ENCODE measurements at places on chromosomes 11 and 22.

GRCh38 chr11:3094223-3094824 lies 37.1 kb upstream of the CARS1 start:
- DNase-seq, result no peak

GRCh38 chr11:3614742-3615171 lies 27.0 kb downstream of the ART5 start:
- DNase-seq, result no peak

DNA sequence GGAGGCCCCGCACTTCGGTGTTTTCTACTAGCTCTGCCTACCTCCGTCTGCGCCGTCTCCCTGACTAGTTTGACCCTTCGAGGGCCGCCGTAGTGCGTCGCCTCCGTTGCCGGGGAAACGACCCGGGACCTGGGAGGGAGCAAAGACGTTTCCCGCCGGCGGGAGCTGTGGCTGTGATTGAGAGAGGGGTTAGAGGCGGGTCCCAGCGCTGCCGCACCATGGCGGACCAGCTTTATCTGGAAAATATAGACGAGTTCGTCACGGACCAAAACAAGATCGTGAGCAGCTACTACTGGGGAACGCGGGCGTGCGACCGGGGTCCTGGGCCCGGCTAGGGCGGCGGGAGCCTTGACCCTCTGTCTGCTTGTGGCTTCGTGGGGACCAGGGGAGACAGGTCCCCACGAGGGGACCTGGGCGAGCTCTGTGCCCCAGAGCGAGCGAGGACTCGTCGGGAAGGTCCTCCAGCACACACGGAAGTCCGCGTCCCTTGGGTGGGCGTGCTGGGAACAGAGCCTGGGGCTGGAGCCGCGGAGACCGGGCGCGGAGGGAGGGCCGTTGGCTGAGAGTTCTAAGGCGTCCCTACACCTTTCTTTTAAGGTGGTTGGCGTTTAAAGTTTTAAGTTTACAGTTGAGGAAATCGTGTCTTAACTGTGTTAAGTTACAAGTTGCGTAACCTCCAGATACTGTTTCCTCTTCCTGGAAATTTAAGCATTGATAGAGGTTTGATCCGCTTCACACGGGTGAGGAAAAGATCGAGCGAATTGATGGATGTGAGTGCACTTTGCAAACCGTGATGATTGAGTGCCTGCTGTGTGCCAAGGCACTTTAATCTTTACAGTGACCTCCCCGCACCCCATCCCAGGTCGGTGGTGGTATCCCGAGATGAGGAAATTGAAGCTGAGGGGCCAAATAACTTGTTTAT lies at the start of gene POLD3:
Gene POLD3 (plus strand): TSS at position 142 of the 922 bp plus-strand sequence. CDS start 77 bp downstream, at position 219.
- peak; percentile 93 for DNase-seq

- no peak for DNase-seq
Measured at GRCh38 chr22:46087816-46088277, 62.5 kb upstream of the PPARA start.

DNA sequence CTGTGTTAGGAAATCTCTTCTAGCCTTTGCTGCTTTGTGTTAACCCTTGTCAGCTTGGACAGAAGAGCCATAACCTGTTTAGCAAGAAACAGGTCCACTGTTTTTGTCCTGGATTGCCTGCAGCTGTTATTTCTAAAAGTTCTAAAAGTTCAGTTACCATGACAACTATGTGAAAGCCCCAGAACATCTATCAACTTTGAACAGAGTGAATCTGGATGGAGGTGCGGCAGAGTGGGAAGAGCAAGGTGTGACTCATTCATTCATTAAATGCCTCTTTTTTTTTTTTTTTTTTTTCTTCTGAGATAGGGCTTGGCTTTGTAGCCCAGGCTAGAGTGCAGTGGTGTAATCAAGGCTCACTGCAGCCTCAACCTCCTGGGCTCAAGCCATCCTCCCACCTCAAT lies 50.5 kb downstream of the RBX1 start:
- no peak for DNase-seq

GRCh38 chr11:16289541-16289940 lies 66.8 kb downstream of the SOX6 start:
- DNase-seq, result no peak

DNA sequence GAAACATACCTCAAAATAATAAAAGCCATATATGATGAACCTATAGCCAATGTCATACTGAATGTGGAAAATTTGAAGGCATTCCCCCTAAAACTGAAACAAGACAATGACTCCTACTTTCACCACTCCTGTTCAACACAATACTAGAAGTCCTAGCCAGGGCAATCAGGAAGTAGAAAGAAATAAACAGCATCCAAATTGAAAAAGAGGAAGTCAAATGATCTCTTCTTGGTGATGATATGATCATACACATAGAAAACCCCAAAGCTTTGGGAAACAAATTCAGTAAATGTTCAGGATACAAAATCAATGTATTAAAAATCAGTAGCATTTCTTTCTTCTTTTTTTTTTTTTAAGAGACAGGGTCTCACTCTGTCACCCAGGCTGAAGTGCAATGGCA lies 109.9 kb downstream of the DLG2 start:
- no peak for DNase-seq

DNA sequence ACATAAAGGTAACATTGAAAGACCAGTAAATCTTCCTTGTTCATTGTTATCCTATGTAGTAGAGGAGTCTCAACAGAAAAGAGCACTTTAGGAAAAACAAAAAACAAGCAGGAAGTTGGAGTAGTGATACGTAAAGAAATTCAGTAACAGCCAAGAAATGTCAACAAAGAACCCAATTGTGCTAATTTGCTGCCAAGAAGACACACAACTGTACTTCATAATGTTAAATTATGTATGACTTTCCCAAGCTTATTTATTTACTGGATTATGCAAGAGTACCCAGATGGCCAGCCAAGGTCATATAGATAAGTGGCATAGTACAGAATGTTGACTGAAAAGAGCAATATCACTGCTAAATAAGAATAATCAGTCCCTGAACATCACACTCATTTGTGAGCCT lies 264.7 kb upstream of the CCDC179 start:
- DNase-seq, result no peak

GRCh38 chr22:47029244-47030074 lies 267.0 kb downstream of the TBC1D22A start:
- DNase-seq, result no peak

DNA sequence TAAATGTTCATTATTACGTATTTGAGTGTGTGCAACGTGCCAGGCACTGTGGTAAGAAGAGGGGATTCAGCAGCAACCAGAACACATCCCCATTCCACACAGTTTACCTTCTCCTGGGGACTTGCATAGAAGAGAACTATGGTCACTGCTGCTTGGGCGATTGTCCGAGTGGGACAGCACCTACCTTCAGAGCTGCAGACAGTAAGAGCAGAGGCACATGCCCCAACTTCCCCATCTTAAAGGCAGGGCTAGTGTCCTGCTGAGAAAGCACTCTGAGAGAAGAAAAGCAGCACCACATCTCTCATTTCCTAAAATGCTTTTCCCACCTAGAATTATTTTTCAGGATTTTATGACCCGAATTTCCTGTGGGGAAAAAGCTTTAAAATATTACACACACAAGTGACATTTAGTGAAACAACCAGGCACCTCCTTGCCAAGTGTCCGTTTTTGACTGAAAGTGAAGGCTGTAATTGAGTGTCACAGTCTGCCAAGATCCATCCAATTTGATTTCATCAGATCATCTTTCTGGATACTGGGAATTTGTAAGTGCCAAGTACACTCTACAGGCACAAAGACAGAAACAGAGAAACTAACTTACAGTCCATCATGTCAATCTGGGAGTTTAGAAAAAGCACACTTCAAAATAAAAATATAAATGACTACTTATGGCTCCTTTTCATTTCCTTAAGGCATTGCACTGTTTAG lies 24.6 kb downstream of the TRAF6 start:
- no peak for DNase-seq

GRCh38 chr11:109791337-109791736 lies 301.9 kb upstream of the ZC3H12C start:
- no peak for DNase-seq

- DNase-seq, result no peak
Measured at GRCh38 chr11:118442908-118443589, 6.8 kb downstream of the KMT2A start.

- no peak for DNase-seq
Measured at GRCh38 chr11:1782031-1782590, 18.4 kb upstream of the CTSD start.

- DNase-seq, result no peak
Measured at GRCh38 chr11:2737866-2738265, 38.1 kb upstream of the KCNQ1OT1 start.

GRCh38 chr22:48797731-48798130 lies 1029.9 kb downstream of the BRD1 start:
- DNase-seq, result no peak

- no peak for DNase-seq
Measured at GRCh38 chr11:1669546-1670218, 27.3 kb upstream of the KRTAP5-6 start.

- no peak for DNase-seq
Measured at GRCh38 chr11:45145379-45146071, 914 bp upstream of the PRDM11 start.

- DNase-seq, result no peak
Measured at GRCh38 chr11:32121012-32121411, 30.1 kb downstream of the RCN1 start.

DNA sequence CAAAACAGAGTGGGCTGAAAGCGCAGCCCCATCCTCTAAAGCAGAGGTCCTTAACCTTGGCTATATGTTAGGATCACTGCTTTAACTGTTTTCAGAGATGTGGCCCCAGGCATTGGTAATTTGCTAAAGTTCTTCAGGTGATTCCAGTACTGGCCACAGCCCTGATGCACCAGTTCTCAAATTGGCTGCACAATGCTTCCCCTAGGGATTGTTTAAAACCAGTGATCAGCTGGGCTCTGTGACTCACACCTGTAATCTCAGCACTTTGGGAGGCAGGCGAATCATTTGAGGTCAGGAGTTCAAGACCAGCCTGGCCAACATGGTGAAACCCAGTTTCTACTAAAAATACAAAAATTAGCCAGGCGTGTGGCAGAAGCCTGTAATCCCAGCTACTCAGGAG lies 8.4 kb upstream of the IRAG1 start:
- no peak for DNase-seq

GRCh38 chr11:85539740-85540139 lies 87.4 kb downstream of the DLG2 start:
- no peak for DNase-seq

- no peak for DNase-seq
Measured at GRCh38 chr11:69500285-69501120, 19.0 kb downstream of the LINC01488 start.

- DNase-seq, result no peak
Measured at GRCh38 chr11:63961608-63962412, 12.6 kb upstream of the COX8A start.

- no peak for DNase-seq
Measured at GRCh38 chr22:44840611-44841322, 88.4 kb downstream of the ARHGAP8 start.

- no peak for DNase-seq
Measured at GRCh38 chr11:66985508-66986177, 10.5 kb downstream of the C11orf86 start.

- no peak for DNase-seq
Measured at GRCh38 chr11:7413961-7414915, 71.1 kb upstream of the OLFML1 start.

DNA sequence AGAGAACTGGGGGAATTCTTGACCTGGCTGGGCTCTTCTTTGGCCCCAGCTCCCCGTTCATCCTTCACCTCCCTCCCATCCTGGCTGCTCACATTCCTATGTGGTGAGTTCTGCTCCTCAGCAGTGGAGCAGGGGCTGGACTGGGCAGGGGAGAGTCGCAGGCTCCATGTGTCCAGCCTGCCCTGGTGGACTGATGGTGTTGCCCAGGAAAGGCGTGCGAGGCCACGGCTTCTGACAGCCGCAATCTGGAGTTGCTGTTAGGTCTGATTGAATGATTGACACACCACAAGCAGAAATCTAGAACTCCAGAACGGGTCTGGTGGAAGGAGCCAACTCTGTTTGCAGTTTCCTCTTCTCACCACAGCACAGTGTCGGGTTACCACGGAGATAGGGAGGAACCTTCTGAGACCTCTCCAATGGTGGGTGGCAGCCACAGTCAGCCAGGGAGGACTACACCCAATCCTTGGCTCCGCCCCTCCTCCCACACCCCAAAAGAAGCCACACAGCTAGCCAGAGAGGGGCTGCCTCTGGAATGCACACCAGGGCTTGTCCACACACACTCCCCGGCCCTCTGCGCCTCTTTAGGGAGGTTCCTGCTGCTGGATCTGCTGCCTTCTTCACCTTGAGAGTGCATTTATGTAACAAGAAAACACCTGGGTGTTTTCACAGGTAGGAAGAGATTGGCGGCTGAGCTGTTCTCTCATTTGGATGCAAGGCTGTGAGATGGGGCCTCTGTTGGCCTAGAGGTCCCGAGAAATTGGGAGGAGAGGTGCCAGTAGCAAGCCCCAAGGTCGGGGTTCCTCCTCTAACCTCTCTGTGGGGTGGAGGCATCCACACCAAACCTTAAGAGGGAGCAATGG lies 56.4 kb upstream of the CD44 start:
- DNase-seq, result peak; percentile 79

- DNase-seq, result no peak
Measured at GRCh38 chr11:124210421-124210820, 27.3 kb downstream of the OR10D3 start.

DNA sequence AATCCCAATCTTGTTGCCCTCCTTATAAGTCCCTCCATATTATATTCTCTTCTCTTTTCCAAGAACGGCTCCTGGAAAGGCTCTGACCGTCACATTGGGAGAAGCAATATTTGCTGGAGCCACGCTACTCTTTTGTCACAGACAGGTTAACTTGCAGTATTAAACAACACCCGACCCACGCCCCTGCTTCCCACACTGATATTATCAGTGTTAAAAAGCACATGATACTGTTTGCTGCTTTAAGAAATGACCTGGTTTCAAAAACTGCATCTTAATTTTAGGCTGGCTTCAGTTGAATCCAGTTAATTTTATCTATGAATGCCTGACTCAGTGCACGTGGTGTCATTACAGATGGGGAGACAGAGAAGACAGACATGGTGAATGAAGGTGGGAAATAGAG lies 3.1 kb downstream of the FLI1 start:
- no peak for DNase-seq

DNA sequence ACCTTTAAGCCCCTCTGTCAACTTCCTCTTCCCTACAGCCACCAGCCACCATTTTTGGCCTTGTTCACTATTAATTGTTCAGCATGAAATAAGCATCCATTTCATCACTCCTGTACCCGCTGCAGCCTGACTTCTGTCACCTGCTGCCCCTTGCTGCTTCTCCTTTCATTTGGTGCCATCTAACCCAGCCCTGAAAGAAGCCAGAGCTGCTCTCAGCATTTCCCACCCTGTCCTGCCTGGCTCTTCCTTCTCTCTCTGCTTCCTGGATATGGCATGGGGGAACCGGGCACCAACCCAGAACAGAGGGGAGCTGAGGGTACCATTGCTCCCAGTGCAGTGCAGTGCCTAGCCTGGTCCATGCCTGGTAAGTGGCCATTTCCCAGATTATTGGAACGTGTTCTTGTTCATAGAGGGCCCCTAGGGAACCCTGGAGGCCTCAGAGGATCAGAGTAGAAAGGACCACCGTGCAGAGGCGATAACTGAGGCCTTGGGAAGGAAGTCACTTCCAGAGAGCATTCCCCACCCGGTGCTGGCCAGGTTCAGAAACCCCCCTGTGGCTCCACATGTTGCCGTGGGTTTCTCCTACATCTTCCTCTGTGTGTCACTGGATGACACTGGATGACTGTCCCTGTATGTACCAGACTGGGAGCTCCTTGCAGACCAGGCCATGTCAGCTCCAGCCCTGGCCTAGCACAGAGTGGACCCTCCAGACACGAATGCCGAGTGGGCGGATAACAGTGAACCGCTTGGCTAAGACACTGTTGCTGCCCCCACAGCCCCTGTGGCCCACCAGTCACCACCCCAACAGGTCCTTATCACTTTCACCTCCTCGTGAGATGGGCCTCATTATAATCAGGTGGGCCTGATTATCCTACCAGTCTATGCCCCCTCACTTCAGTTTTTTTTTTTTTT lies 4.7 kb downstream of the YDJC start:
- no peak for DNase-seq

All from effector CD4-positive, alpha-beta T cell (primary cell).